ENCODE measurements at places on chromosomes 12 and 14.
A peak's percentile ranks its signal among the peaks of the same experiment; 100 is the strongest.

GRCh38 chr12:122517877-122518276 is 8.9 kb downstream of the RSRC2 start:
- DNase-seq: no peak

DNA sequence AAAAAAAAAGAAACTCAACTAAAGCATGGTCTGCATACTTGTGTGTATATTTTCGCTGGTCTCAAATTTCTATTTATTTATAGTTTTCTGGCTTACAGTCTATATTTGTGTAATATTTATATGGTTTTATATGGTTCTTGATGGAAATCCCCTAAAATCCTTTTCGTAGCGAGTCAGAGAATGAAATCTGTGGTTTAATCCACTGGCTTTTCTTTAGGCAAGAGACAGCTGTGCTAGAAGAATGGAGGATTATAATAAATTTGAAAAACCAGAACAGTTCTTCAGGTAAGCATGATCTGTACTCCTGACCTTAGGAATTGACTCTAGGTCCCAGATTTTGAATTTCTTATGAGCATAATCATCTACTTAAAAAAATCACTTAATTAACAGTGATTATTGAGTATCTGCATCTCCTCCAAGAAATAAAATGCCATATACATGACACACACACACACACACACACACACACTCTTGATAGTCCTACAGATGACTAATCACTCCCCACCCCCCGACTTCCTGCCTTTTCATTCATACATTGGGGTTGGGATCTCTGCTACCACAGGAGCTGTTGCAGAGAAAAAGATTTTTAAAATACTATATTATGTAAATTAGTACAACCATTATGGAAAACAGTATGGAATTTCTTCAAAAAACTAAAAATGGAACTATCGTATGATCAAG is 113.4 kb downstream of the CRADD start:
- DNase-seq: no peak

GRCh38 chr12:103852498-103852997 is 11.5 kb upstream of the NT5DC3 start:
- DNase-seq: no peak

DNA sequence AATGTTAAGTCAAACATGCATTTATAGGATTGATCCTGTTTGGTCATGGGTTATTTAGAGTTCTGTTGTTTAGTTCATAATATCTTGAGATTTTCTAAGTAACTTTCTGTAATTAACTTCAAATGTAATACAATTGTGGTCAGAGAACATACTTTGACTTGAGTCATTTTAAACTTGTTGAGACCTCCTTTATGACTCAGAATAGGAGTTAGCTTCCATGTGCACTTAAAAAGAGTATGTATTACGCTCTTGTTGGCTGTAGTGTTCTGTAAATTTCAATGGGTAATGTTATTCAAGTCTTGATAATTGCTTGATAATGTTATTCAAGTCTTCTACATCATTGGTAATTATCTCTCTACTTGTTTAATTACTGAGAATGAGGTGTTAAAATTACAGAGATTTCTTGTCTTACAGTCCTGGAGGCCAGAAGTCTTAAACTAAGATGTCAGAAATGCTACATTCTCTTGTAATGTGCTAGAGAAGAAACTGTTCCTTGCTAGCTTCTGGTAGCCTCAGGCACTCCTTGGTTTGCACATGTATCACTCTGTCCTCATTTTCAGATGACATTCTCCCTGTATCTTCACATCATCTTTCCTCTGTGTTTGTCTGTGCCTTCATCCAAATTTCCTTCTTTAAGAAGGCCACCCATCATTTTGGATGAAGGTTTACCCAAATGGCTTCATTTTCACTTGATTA is 197.3 kb downstream of the TMTC3 start:
- no peak for DNase-seq

DNA sequence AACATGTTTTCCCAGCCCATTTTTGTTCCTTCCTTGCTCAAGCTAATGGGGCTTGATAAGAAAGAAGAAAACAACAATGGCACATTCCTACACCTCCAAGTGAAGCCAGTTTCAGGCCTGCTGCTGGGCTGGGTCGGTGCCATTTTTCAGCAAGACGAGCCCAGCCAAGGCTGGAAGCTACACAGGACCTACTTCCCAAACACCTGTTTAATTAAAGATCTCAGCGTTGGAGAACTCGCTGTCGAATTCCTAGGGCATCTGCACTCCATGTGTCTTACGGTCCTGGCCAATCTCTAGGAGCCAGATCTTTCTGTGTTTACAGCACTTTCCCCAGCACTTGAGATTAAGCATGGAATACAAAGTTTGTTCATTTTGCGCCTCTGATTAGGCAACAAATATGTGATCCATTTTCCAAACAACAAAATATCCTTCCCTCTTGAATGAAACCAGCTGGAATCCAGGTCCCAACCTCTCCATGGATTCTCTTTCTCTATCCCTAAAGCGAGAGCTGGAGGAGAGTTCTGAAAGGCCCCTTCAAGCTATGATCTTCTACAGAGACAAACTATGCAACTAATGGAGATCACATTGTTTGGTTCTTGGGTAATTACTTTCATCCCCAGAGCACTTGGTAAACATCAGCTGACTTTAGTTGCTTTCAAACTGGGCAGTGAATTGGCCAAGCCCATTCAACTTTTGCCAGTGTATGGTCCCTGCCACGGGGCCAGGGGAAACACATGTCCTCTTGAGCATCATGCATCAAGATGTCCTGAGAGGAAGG is 34.3 kb upstream of the TC2N start:
- DNase-seq: no peak

GRCh38 chr12:68510397-68510796 is 100.3 kb upstream of the RAP1B start:
- DNase-seq: no peak

DNA sequence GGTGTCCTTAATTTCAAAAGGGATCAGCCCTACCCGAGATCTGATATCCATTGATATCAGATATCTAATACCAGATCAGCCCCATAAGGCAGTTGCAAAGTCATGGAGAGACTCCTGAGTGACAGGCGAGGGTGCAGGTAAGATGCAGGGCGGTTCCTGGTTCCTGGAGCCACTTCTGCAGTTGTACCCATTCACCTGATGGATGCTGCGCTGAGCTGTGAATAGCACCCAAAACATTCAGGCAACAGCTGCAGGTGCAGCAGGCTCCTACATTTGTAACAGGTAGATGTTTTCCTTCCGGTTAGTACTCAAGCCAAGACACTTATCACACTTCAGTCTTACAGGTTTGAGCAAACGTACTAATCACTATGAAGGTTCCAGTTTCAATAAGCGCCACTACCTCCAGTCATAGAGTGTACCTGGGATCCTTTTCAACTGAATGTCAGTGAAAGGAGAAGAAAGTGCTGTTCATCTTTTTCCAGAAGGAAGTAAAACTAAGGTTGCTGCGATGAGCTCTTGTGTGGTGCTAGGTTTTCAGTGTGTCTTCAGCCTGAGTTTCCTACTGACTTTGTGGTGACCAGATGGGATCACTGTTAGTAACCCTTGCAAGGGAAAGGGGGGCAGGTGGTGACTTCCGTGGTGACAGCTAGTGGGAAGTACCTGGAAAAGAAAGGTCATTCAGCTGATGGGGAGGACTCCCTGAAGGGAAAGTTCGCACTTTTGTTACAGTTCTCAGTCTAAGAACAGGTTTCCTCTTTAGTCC is 1.9 kb downstream of the ATP6V0A2 start:
- peak; percentile 71 for DNase-seq

DNA sequence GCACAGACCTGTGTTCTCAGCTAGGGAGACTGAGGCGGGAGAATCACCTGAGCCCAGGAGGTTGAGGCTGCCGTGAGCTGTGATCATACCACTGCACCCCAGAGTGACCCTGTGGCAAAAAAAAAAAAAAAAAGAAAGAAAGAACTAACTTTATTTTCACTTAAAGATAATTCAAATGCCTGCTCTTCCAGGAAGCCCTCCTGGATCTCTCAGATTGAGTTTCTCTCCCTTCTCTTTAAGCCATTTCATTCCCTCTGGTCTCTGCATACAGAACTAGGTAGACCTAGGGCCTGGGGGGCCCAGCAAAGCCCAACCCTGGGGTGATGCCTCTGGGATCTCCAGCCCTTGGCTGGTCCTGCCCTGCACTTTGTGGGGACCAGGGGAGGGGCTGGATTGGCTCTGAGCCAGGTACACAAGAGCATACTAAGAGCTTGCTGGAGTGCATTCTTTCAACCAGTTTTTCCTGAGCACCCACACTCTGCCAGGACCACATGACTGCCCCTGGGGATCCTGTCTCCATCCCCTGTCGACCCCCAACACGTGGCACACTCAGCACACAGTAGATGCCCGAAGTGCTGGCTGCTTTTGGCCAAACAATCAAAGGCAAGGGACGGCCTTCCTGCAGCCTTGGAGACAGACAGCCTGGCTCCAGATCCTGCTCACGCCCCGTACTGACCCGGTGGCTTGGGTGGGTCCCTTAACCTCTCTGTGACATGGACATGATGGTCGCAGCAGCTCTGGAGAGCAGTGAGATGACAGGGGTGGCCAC is 52.7 kb downstream of the CYP46A1 start:
- DNase-seq: no peak

DNA sequence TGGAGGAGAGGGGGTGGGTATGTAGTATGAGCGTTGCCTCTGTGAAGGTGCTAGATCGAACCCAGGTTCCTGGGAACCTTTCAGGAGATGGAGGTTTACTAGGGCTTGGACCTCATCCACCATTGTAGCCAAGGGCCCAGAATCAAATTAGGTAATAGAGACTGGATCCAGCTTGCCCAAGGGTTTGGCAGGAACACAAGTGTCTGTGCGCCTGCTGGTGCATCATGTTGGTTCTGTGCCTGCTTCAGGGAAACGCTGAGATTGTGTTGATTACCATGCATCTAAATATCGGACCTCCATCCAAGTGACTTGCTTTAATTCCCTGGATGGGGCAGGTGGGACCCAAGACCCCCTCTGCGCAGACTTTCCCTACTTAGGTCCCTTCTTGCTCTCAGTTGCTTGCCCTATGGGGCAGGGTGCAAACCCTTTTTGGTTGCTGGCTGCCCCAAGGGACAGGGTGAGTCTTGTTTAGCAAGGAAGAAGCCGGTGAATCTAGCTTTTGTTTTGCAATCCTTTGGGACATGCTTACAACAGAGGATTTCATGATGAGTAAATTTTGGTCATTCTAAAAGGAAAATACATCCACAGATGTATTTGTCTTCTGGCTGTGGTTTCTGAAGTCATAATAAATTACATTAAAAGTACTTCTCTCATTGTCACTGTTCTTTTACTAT is 189.8 kb upstream of the PRICKLE1 start:
- DNase-seq: no peak

DNA sequence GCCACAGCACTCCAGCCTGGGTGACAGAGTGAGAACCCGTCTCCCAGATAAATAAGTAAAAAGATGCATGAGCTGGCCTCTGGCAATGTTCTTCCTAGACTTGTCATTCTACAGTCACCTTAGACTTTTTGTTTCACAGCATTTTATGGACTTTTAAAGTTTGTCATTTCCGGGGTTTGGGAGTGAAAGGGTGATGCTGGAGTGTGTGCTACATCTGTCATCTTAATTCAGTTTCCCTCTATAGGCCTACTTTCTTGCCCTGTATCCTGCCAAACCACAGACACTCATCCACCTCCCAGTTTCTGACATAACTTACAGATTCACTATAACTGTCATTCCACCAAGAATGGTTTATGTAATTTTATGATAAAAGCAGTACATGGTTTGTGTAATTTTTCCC is 166.7 kb upstream of the PARP11 start:
- DNase-seq: no peak

DNA sequence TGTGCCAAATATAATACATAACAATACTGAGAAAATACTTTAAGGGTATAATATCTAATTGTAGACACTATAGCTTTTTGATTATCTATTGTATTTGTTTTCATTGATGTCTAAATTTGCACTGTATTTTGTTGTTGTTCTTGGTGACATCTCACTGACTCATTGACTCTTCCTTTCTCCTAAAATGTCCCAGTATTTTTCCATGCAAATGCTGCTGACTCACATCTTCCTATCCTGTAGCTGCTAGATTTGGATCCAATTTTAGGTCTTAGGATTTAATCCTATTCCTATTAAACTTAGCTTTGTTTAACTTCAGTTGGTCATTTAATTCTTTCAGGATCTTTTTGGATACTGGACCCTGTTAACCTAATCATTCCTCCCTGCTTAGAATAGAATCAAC is 148.5 kb downstream of the TMTC2 start:
- DNase-seq: no peak

- DNase-seq: no peak
Observed at GRCh38 chr14:55398679-55399078, 13.0 kb downstream of the ATG14 start.

- no peak for DNase-seq
Observed at GRCh38 chr12:78928200-78929074, 63.9 kb downstream of the SYT1 start.

GRCh38 chr12:68639396-68639767 is 28.7 kb downstream of the RAP1B start:
- DNase-seq: no peak

DNA sequence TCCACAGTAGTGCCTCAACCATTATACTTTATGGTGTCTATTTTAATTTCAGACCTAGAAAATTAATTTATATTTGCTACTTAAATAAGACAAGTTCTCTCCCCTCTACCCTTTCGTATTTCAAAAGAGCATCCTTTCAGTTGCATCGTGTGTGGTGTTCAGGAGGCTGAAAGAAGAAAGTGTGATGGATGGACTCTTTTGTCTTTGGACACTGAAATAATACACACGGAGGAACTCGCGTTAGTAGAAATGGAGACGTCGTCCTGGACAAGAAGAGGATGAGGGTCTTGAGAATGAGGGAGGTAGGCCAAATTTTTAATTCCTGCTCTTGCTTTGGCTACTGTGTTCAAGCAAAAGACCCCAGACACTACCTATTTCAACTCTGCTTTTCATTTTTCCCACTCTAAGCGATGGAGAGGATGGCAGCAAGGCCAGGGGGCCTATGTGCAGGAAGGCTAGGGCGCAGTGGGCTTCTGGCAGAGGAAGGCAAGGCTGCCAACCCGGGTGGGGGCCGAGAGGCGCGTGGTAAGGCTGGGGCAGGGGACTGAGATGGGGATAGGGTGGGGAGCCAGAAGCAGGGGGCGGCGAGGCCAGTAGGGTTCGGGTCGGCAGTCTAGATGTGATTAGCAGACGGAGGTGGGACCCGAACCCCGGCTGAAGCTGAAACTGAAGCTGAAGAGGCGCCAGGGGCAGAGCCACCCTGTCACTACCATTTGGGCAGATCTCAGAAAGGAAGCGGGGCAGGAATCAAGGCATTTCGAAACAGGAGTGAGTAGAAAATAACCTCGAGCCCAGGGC is 722 bp downstream of the TMED8 start:
- DNase-seq: peak; percentile 62

- DNase-seq: no peak
Observed at GRCh38 chr12:24045816-24046257, 96.4 kb upstream of the SOX5 start.

- DNase-seq: no peak
Observed at GRCh38 chr12:66500091-66500490, 178.8 kb downstream of the GRIP1 start.

DNA sequence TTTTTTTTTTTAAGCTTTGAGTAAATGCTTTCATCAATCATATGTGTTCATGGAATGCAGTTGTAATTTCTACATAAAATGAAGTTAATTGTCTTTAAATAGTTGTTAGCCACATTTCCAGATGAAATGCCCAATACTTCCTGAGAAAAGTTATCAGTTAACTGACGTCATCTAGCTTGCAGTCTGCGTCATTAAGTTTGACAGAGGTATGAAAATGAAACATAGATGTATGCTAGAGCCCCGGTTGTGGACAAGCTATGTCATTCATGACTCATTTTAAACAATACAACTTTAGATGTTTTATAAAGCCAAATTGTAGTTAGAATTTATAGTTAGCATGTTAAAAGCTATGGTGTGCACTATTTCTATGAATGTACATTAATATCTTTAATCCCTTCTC is 90.7 kb downstream of the PLEKHA5 start:
- no peak for DNase-seq

GRCh38 chr14:65242732-65243134 is 140.4 kb upstream of the MAX start:
- DNase-seq: no peak

GRCh38 chr14:49972131-49972671 is 79.3 kb downstream of the ARF6 start:
- DNase-seq: no peak
